AG09309 (cell line): ENCODE measurements at places on chromosomes 3 and 15.

- DNase-seq: no peak
These were observed 53.0 kb downstream of the PIAS1 start for GRCh38 chr15:68107142-68107541.

GRCh38 chr3:26657348-26657976 lies 34.9 kb downstream of the LRRC3B start:
- DNase-seq: no peak

- DNase-seq: no peak
These were observed 188.4 kb upstream of the WNT5A start for GRCh38 chr3:55675478-55675877.

DNA sequence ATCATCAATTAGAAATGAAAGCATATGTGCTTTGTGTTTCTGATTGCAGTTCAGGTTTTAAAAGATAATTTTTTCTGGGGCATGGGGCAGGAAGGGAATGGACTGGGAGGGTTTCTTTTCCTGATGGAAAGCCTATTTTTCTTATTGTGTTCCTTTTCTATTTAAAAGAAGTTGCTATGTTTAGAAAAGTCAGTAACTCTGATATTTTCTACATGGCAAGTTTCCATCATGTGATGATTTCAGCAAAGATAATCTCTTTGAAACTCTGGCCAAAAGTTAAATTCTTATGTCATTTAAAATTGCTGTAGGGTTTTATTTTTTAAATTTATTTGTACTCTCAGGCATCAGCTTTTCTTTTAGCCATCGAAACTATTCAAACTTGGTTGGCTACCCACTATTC lies 601.2 kb downstream of the FOXP1 start:
- no peak for DNase-seq

DNA sequence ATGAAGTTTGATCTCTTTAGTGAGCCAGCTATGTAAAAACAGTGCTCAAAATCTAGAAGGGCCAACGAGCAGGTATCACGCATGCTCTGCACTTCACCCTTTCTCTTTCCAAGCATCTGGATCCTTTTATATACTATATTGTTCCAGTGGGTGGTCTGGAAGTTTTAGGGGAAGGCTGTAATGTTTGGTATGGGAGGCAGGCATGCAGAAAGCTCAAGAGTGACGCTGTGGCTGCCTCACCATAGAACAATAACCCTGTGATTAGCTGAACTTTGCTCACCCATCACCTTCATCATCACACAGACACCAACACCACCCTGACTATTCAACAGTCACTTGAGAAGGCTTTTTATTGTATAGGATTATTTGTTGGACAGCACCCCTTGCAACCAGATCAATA lies 81.6 kb downstream of the FBN1 start:
- no peak for DNase-seq

GRCh38 chr3:9247361-9247940 lies 2.0 kb downstream of the SRGAP3 start:
- DNase-seq: no peak

DNA sequence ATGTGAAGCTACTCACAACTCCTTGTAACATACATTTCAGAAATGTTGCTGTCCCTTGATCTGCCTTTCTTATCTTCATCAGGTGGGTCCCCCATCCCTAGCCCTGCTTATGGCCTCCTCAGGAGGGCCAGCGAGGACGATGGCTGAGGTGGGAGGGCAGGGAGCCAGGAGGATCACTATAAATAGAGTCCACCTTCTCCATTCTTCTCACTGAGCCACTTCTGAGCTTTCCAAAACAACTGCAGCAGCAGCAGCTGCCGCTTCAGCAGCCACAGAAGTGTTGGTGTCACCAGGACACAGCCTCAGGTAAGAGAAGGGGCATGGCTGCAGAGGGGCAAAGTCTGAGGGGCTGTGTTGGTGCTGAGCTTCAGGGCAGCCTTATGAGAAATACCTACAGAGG lies 53.5 kb downstream of the ANAPC13 start:
- no peak for DNase-seq

DNA sequence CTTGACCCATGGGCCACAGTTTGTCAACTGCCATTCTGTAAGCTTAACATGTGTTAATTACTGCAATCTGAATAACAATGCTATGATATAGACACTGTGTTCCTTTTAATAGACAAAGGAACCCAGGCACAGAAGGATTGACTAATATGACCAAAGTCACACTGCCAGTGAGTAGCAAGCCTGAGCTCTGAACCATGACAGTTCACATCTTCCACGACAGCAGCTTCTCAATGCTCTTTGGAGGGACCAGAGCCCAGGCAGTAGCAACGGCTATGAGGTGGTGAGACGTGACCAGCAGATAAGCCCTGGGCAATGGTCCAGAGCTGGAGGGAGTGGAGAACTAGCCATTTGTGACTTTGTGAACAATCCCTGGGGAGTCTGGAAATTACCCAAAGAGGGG lies 19.4 kb downstream of the CA12 start:
- DNase-seq: no peak
